ENCODE measurements at places on chromosomes 7 and 10.

GRCh38 chr10:87593702-87594101 is 66.0 kb upstream of the PAPSS2 start:
- no peak for DNase-seq

DNA sequence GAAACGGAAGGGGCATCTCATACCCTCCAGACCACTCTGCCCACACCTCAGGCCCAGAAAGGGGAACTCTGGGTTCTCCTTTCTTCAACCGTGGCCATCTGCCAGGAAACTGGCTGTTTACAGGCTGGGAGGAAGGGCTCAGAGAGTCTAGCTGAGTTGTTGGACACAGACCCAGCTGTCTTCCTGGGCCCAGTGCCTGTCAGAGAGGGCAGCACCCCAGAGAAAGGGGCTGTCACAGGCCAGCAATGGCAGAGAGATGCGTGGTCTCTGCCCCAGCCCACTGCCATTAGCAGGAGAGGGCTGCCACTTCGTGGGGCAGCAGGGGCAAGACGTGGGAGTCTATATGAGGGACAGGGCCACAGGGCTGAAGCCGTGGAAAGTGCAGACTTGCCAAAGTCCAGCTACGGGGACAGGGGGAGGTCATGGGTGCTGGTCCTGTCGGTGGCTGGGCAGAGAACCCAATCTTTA is 11.0 kb downstream of the GRID1 start:
- peak; percentile 27 for DNase-seq

- no peak for DNase-seq
Measured at GRCh38 chr10:87723500-87723899, 63.8 kb downstream of the PAPSS2 start.

DNA sequence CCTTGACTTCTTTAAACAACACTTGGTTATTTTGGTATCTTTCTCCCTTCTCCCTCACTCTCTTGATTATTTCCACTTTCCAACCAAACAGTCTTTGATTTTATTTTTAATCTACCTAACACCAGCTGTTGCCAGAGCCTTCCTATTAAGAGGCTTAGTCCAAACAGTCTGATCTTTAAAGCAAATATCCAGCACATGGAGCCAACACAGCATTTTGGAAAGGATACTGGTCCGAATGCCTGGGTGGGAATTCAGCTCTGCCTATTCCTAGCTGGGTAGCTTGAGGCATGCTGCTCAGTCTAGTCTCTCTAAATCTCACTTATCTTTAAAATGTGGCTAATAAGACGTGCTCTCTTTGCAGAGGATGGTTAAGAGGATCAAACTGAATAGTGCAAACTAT is 129.3 kb downstream of the NRCAM start:
- DNase-seq: no peak

- DNase-seq: no peak
Measured at GRCh38 chr7:2825559-2826227, 18.4 kb downstream of the GNA12 start.

- DNase-seq: no peak
Measured at GRCh38 chr7:159096736-159097581, 47.7 kb downstream of the VIPR2 start.

GRCh38 chr10:130042381-130042780 is 68.2 kb downstream of the C10orf143 start:
- no peak for DNase-seq

- peak; percentile 17 for DNase-seq
Measured at GRCh38 chr10:69344591-69345252, 66.4 kb downstream of the HK1 start.

DNA sequence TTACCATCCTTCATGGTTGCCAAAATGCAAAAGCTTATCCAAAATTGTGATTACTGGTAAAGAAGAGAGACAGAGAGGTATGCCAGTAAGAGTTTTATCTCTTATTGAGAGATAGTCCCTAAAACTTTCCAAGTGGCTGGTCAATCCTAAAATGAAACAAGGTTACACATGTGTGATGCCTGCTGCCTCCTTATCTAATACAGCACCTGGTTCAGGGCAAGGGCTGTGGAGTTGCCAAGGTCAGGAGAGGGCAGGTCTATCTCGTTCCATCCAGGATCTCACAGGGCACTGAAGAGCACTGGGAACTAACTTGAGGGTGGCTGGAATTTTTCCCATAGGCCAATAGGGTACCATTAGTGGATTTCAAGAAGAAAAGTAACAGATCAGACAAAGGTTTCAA is 18.3 kb downstream of the VOPP1 start:
- no peak for DNase-seq

- no peak for DNase-seq
Measured at GRCh38 chr7:132152131-132152889, 424.0 kb downstream of the PLXNA4 start.

- peak; percentile 92 for DNase-seq
Measured at GRCh38 chr10:21533467-21534279, at the start of gene MLLT10. MLLT10 (plus strand) TSS chr10:21534232; CDS start chr10:21534645, 413 bp downstream.

DNA sequence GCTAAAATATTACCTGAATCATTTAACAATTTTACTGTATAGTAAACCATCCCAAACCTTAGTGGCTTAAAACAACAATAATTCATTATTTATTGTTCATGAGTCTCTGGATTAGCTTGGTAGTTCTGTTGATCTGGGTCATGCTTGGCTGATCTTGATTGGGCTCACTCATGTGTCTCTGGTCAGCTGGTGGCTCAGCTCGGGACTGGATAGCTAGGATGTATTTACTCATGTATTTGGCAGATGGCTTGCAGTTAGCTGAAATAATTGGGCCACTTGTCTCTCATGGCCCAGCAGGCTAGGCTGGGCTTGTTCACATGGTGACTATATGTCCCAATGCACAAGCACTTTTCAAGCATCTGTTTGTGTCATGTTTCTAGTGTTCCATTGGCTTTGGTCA is 262.8 kb downstream of the BBS9 start:
- DNase-seq: no peak

DNA sequence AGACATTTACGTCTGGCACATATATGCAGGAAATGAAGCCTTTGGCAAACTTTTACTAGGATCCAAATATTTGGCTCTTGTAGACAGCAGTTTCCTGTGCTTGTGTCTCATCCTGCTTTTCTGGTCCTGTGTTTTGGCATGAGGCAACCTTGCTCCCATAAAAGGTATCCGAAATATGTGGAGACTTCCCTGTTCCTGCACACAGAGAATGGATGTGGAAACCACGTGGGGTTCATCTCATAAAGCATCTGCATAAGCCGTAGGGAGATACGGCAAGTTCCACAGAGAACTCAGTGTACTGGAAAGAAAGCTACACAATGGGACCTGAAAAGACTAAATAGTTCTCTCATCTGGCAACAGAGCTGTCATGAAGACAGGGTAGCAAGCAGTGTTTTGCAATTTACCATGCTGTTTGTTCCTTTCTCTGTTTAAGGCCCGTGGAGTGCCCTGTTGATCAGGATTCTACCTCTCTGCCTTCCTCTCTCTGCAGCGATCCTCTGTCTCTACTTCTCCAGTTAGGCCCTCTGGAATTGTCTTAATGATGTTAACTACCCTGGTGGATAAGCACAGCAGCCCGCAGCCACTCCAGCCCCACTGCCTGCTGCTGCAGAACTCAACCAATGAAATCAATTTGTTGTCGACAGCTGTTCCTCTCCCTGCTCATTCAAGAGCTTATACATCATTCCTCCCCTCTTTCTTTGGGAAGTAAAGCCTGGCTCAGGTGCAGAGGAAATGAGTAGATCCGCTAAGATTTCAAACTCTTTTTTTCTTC is 293.6 kb downstream of the CSTF2T start:
- DNase-seq: no peak

GRCh38 chr7:30083334-30083733 is 51.5 kb upstream of the MTURN start:
- DNase-seq: no peak

- DNase-seq: no peak
Measured at GRCh38 chr10:114470361-114470760, 66.1 kb upstream of the AFAP1L2 start.

DNA sequence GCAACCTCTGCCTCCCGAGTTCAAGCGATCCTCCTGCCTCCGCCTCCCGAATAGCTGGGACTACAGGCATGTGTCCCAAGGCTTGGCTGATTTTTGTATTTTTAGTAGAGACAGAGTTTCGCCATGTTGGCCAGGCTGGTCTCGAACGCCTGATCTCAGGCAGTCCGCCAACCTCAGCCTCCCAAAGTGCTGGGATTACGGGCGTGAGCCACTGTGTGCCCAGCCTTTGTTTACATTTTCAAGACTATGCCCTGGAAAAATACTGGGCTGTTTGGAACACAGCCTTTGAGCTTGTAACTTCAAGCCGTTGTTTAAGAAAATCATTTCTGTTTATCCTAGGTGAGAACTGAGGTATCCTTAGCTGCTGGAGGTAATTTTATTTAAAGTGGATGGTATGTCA is 1.9 kb downstream of the ZKSCAN1 start:
- DNase-seq: no peak

- DNase-seq: no peak
Measured at GRCh38 chr10:104090611-104091010, 4.9 kb upstream of the COL17A1 start.

DNA sequence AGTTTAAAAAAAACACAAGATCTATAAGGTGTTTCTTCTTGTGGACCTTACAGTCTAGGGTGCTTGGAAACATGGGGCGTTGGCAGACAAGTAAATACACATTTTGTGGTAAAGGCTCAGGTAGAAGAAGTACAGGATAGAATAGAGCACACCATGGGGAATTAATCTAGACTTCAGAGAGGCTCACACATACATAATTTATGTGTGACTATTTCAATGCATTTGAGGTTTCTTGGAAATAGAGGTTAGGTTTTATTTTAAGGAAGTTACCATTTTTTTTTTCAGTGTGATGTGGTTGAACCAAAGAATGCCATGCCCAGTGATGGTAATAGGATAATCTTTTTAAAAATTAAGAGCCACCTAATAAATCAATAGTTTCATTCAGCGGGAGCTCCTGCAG is 12.8 kb downstream of the CFTR start:
- no peak for DNase-seq

GRCh38 chr7:84122582-84123360 is 71.8 kb downstream of the SEMA3A start:
- no peak for DNase-seq

DNA sequence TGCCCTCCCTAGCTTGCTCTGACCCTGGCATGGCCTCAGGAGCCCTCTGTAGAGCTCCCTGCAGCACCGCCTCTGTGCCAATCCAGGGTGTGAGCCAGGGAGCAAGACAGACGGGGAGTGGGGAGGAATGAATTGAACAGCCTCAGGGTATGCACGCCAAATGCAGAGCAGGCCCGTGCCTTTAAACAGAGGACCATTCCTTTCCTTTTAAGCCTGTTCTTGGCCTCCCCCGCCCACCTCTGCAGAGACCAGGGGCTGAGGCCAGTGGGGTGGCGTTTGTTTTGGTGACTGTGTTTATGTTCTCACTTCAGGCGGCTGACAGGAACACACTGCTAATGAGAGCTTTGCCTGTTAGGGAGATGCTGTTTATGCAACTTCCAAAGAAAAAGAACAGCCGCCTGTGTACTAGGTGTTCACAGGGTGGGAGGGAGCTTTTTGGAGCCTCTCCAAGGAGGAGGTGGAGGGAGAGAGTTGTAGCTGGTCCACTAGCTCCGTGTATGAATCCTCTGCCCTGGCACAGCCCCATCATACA is 528.1 kb upstream of the DPP6 start:
- DNase-seq: no peak

DNA sequence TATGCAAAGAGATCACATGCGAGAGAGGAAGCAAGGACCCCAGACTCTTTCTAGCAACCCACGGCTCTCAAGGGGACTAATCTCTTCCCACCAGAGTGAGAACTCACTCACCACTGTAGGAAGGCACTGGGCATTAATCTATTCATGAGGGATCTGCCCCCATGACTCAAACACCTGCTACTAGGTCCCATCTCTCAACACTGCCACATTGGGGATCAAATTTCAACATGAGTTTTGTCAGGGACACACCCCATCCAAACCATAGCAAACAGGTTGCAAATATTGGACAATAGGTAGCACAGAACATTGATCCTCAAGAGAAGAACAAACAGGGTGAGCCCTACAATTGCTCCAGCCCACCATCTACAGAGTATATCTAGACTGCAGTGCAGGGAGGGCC is 740.6 kb downstream of the LRMDA start:
- DNase-seq: no peak

DNA sequence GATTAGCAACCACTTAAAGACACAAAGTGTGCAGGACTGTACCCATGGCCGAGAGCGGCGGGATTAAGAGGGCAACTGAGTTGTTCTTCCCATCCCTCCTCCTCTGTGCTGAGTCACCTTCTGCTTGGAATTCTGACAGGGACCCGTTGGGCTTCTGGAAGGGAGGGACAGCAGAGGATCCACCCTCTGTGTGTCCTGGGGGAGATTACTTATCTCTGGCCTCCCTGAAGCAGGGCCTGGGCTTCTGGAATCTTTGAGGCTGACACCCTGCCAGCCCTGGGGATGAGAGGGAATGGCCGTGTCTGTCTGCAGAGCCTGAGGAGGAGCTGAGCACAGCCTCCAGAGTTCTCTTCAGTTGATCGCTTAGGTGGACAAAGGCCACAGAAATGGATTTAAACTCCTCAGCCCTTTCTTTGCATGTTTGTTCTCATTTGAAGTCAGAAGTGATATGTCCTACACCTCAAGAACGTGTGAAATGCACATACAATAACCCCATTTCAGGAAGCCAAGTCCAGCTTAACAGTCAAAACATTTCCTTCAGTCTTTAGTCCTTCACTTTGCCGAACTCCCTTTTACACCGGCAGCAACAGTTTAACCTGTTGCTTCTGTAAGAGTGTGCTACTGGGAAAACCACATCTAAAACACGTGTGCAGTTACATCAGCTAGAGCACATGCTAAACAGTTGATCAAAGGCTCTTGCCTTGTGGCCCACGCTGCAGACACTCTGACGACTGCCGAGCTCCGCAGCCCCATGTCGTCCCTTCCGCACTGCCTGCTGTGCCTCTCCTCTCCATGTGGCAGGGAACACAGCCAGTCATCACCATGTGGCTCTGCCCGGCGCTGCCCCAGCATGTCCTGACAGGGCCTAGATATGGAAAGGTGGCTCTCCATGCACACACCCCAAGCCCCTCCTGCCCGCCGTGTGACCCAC is 55.7 kb downstream of the IKZF1 start:
- DNase-seq: peak; percentile 85

GRCh38 chr7:137881607-137882260 is 35.0 kb upstream of the DGKI start:
- DNase-seq: no peak

- DNase-seq: no peak
Measured at GRCh38 chr7:132528695-132529094, 47.6 kb downstream of the PLXNA4 start.

GRCh38 chr7:48759431-48760080 is 164.8 kb upstream of the CDC14C start:
- DNase-seq: no peak

- DNase-seq: no peak
Measured at GRCh38 chr10:132740588-132740987, 45.4 kb downstream of the NKX6-2 start.

- no peak for DNase-seq
Measured at GRCh38 chr10:120421250-120421649, 35.8 kb upstream of the PLPP4 start.

GRCh38 chr7:132406039-132406438 is 170.2 kb downstream of the PLXNA4 start:
- no peak for DNase-seq

GRCh38 chr10:31596765-31597164 is 277.7 kb downstream of the ZEB1 start:
- no peak for DNase-seq

- peak; percentile 28 for DNase-seq
Measured at GRCh38 chr10:22986771-22987542, 59.1 kb downstream of the ARMC3 start.

- no peak for DNase-seq
Measured at GRCh38 chr7:4277936-4278335, 404.2 kb upstream of the FOXK1 start.
